Activated CD8-positive, alpha-beta memory T cell treated with anti-CD3 and anti-CD28 coated beads, Interleukin-2, amount 10 ng/mL, durations not matched to agents 7 days and 5 days (primary cell): ENCODE measurements at places on chromosomes 1 and 21.

DNA sequence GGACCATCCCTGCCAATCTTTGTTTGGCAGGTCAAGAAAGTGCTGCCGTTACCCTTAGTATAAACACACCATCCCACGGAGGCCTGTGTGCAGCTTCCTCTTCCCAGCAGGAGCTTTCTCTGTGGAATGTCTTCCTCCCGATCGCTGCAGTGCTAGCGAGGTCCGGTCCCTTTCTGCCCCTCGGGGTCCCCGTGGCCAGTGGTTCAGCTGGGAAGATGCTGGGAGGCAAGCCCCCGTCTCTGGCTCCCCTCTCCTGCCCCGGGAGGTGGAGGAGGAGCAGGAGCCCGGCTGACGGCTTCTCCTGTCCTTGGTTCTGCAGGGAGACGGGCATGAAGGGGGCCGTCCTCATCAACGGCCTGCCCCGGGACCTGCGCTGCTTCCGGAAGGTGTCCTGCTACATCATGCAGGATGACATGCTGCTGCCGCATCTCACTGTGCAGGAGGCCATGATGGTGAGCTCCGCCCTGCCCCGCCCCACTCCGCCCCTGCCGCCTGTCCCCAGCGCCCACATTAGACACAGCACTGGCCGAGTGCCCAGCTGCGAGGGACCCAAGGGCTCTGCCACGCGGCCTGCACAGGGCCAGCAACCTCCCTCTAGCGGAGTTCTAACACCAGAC is 42.1 kb downstream of the TFF3 start:
- no peak for DNase-seq

DNA sequence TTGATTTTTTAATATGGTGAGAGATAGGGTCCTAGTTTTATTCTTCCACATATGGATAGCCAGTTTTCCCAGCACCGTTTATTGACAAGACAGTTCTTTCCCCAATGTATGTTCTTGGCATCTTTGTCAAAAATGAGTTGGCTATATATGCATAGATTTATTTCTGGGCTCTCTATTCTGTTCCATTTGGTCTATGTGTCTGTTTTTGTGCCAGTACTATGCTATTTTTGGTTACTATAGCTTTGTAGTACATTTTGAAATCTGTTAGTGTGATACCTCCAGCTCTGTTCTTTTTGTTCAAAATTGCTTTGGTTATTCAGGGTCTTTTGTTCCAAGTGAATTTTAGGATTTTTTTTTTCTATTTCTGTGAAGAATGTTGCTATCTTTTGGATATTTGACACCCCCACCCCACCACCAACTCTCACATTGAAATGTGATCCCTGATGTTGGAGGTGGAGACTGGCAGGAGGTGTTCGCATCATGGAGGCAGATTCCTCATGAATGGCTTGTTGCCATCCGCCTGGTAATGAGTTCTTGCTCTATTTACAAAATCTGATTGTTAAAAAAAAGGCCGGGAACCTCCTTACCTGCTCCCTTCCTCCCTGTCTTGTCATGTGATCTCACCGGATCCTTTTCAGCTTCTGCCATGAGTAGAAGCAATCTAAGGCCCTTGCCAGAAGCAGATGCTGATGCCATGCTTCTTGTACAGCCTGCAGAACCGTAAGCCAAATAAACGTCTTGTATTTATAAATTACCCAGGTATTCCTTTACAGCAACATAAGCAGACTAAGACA is 54.8 kb upstream of the KRTAP19-8 start:
- DNase-seq, result no peak

- DNase-seq, result peak; percentile 65
Measured at GRCh38 chr1:34885405-34886247, 26.1 kb upstream of the SMIM12 start.

DNA sequence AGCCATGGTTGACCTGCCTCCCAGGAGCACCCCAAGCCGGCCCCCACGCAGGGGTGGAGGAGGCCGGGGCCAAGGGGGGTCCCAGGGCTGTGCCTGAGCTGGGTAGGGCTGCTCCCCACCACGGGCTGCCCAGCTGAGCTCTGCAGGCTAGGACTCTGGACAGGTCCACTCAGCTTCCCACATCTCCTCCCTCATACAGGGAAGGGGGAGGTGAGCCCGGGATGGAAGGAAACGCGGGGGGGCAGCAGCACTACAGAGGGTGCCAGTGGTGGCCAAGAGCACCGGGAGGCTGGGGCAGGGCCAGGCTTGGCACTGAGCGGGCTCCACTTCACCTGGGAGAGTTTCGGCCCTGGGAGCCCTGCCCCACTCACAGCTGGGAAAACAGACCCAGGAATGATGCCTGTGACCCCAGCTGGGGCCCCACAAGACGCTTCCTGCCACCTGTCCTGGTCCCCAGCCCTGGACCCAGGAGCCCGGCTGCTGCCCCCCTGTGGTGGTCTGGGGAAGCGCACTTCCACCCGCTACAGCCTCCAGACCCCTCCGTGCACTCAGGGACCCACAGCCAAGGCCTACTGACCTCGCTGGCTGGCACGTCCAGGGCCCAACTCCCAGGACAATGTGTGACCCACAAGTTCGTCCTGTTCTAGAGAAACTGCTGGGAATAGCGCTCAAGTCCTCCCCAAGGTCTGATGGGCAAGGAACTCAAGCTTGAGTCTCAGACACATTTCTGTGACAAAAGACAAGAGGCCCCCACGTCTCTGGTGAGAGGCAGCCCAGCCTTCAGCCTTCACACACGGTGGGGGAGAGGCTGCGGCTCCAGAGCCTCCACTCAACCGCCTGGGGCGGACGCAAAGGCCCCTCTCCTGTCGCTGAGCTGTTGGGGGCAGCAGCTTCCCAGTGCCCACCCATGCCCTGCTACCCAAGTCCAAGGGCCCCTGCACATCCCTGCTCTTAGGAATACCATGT is 3.0 kb downstream of the AURKAIP1 start:
- peak; percentile 87 for DNase-seq

DNA sequence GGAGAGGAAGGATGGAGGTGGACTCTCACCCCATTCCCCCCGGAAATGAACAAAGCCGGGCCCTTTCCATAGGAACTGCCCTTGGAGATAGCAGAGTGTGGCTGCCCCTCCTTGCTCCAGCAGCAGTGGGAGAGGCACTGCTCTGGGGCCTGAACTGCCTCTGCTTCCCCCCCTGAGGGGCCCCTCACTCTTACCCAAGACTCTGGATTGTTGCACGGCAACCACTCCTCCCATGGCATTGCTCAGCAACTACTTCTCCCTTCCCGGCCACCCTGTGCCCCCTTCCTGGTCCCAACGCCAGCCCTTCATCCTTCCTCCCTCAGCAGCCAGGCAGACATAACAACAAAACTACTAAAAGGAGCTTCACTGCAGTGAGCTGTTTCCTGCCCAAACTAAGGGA is 3.0 kb upstream of the ACKR1 start:
- DNase-seq, result no peak

DNA sequence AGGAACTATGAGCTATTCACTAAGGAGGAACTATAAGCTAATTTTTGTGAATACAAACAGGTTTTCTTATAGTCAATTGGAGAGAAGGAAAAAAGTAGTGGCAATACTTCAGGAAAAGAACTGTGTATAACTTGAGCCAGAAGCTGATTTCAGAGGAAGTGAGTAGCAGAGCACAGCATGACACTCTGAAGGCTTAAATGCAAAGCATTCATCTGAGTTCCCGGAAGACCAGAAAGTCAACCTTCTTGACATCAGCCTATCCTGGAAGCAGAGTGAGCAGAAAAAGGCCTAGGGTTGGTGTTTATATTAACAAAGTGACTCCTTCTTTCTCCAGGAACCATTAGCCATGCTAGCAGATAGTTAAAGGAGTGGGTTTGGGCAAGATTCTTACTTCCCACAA is 545.2 kb downstream of the MRPL39 start:
- DNase-seq, result no peak

DNA sequence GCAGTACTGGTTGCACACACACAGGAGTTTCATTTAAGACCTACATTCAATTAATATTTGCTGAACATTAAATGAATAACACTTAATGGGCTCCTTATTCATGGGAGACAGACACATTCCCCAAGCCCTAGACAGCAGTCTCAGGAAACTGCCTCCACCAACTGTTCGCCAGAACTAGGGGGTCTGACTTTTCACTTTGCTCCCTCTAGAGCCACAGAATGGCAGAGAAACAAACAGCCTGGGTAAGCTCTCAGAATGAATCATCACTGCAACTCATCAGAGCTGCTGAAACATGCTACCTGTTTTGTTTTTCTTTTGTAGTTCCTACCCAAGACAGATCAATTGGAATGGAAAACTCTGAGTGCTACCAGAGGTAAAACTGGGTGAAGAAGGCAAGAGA is 31.7 kb downstream of the ELK4 start:
- peak; percentile 49 for DNase-seq

- DNase-seq, result no peak
Measured at GRCh38 chr1:237891979-237892378, 1.3 kb upstream of the ZP4 start.

DNA sequence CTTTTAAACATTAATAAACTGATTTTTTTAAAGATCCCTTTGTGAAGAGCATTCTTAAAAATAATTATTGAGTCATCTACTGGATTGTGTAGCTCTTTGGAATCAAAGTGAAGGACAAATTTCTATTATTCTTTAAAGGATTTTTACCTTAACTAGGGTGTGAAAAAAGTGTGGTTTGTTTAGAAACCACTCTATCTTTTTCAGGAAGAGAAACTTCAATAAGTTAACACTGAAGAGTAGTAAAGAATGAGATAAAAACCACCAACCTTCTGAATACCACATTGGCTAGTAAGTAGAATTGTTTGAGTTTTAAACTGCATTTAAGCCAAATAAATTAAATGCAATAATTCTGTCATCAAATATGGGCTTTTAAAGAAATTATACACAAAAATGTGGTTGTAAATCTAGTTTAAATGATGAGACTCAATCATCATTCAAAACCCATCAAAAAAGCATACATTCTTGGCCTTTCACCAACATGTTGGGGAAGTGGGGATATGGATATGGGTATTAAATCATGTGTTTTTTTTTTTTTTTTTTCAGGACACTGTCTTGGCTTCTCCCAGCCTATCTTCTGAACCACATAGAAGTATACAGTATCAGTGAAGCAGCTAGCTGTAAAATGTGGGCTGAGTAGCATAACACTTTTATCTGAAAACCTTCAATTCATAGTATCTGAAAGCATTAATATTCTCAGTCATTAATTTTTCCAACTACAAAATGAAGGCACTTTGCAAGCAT is 4.8 kb downstream of the S1PR1 start:
- DNase-seq, result no peak

DNA sequence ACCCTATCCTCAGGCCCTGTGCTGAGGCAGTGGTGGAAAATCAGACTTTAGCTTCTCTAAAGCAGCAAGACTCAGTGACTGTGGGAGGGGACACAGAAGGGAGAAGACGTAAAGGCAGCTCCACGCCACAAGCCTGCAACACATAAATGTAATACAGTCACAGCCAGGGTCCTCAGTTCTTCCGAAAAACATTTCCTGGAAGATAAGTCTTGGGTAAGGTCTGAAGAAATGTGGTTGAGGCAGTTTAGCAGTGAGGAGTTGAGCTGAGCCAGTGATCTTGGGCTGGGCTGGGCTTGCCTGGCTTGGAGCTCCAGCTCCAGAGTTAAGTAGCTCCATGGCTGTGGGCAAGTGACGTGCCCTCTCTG is 127.8 kb upstream of the ADAR start:
- no peak for DNase-seq

GRCh38 chr1:116871779-116872146 is 38.0 kb upstream of the PTGFRN start:
- DNase-seq, result no peak

DNA sequence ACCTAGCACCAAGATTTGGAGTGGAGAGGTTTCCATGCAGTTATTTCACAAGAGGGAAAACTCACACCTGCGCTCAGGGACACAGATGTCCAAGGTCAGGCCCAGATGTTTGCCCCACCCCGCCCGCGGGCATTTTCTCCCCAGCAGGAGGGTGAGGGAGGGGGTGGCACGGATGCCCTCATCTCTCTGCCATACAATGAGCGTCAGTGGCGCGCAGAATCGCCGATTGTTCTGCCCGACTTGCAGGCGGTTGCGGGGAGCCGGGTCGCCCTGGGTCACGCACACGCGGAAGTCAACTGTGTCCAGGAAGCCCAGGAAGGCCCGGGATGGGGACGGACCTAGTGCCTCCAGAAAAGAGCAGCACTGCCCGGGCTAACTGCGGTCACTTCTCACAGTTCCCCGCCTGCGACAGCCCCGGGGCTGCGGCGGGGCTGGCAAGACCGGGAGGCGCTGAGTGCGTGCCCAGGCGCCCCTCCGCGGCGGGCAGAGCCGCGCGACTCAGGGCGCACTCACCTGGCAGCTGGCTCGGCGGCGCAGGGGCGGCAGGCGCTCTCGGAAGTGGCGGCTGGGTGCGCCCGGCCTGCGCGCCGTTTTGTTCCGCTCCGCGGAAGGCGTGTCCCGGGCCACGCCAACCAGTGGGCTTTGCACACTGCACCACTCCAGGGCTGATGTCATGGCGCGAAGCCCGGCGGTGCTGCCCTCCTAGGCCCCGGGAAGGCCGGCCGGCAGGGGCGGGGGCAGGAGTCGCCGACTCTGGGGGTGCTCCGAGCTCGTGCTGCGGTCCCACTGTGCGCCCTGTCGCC is at the start of gene CSRP1:
Gene CSRP1, minus strand, starts transcription at position 567 of the 803 bp plus-strand sequence. CDS start 10,820 bp downstream, outside the sequence.
- peak; percentile 92 for DNase-seq
